ENCODE measurements at places on chromosomes 4 and X.

DNA sequence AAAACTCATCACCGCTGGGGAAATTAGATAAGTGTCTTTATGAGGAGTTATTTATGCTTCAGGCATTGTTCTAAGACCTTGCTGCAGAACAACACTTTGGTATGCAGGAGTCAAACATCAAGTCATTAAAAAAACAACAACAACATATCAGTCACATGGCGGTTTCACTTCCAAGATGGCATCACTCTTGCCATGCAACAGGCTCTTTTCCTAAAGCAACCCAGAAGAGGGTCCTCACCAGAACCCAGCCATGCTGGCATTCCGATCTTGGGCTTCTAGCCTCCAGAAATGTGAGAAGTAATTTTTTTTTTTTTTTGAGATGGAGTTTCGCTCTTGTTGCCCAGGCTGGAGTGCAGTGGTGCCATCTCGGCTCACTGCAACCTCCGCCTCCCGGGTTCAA, 8.7 kb upstream of the RBMX start:
- no peak for DNase-seq

DNA sequence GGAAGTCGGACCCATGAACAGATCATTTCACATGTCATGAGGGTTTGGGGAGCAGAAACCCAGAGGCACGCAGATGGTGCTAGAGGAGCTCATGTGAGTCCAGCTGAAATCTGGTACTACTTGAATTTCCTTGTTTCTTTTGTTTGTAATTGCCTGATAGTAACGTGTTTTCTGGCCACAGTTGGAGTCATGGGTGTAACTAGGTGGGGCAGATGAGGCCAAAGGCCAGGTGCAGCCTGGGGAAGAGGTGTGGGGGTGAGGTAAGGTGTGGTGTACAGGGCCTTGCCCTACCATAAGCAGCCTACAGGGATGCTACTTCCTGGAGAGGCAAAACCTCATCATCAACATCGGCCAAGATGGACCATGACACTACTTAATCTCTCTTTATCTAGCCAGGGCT, 271.4 kb downstream of the PTTG2 start:
- DNase-seq, result no peak

DNA sequence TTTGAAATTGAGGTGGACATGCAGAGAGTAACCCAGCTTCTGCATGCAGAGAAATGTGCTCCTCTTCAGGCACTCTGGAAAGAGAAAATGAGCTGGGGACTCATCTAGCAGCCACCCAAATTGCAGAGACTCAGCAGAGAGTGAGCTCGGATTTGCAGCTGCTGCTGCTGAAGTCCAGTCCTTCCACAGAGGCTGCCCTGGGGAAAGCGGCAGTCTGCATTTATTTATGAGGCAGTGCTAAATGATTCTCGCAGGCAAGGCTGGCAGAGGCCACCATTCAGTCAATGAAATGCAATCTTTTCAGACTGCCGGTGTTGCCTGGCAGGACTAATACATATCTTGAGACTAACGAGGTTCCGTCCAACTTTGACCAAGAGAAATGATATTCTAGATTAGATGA, 404.8 kb downstream of the NLGN4X start:
- DNase-seq, result peak; percentile 1

- DNase-seq, result peak; percentile 21
Observed at GRCh38 chrX:78513971-78514738, 145.0 kb downstream of the RTL3 start.

GRCh38 chrX:120293015-120293414, 18.2 kb downstream of the TMEM255A start:
- DNase-seq, result no peak

- DNase-seq, result peak; percentile 72
Observed at GRCh38 chrX:76454456-76454927, 27.0 kb downstream of the MAGEE1 start.

DNA sequence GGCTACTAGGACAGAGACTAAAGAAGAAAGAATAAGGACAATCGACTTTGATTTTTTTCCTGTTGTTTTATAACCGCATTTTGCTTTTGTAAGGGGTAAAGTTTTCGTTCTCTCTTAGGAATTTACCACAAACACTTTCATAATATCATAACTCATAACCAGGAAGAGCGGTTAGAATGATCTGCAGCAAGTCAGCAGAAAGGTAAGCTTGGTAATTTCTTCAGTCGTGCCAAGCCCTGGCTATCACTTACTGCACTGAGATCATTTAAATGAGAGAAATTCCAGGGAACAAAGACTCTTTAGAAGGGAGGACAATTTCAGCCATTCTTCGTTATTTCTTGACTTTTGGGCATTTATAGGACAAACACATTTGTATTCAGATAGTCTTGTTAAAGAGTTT, 258.1 kb downstream of the UNC5C start:
- DNase-seq, result no peak

- DNase-seq, result no peak
Observed at GRCh38 chrX:56318076-56318475, 85.9 kb downstream of the KLF8 start.

GRCh38 chrX:72308566-72309296, 3.0 kb upstream of the CITED1 start:
- peak; percentile 91 for DNase-seq

DNA sequence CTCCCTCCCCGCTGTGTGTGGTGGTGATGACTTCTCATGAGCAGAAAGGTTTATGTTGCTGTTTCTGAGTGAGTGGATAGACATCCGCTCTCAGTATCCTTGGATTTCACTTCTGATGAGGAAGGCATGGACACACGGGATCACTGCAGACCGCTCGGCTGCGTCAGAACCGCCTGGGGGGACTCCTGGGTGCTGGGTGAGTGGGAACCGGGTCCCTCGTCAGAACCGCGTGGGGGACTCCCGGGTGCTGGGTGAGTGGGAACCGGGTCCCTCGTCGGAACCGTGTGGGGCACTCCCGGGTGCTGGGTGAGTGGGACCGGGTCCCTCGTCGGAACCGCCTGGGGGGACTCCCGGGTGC, 9.0 kb downstream of the CTBP1 start:
- no peak for DNase-seq

GRCh38 chrX:73851014-73852009, 288.3 kb downstream of the CHIC1 start:
- no peak for DNase-seq

DNA sequence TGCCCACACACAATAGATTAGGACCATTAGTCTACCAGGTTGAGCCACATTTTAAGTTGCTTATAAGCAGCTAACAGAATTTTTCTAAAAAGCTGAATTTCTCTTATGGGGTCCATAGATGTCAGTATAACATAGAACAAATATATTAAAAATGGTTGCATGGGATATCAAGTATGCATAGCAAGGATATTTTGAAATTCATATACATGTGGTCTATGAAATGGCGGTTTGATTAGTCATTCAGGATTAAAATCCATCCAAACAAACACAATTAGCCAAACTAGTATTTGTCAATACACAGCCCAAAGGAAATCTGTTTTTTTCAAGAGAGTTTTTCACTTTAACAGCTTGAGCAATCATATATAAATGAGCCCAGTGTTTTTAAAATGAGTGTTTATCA, 33.5 kb upstream of the AMOT start:
- no peak for DNase-seq

DNA sequence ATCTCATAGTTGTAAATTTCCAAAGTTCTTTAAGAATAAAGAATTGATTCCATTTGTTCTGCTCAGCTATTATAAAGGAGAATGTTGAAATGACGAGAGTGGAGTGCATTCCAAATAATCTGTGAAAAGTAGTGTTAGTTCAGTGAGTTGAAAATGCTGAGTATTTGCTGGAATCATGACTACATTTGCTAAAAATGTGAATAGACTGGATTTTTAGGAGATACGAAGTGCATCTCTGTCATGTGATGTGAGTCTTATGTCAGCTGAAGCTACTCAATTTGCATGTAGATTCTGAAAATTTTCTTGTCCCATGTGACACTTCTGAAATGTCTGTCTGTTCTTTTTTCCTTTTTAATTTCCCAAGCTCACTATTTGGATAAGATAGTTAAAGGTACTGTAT, 206.0 kb downstream of the DCTD start:
- DNase-seq, result no peak

- peak; percentile 64 for DNase-seq
Observed at GRCh38 chr4:4862665-4863482, 3.4 kb downstream of the MSX1 start.

GRCh38 chr4:98369322-98369721, 108.1 kb downstream of the RAP1GDS1 start:
- DNase-seq, result no peak

DNA sequence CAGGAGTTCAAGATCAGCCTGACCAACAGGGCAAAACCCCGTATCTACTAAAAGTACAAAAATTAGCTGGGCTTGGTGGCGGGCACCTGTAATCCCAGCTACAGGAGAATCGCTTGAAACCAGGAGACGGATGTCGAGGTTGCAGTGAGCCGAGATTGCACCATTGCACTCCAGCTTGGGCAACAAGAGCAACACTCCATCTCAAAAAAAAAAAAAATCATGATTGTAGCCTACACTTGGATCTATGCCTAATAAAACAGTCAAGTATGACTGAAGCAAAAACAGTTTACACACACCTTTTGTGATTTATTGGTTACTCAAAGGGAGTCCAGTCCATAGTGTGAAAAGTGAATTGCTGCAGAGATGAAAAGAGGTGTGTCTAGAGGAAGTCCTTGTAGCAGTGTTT, 34.7 kb upstream of the TASL start:
- no peak for DNase-seq

- DNase-seq, result no peak
Observed at GRCh38 chr4:159284113-159284512, 181.2 kb downstream of the RAPGEF2 start.

DNA sequence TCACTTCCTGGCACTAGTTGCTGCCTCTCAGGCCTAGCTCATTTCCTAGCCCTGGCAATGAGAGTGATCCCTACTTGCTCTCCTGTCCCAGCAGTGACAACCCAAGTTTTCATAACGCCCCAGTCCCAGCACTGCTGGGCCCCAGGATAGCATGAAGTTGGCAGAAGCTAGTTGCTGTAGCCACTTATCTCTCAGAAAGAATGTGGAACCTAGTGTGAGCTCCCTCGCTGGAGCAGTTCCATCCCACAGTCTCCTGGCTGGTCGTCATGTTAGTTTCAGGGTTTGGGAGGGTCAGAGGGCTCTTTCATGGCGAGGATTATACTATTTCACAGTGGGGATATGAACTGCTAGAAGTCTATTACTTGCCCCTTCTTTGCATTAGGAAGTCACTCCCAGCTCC, 5.1 kb downstream of the PF4 start:
- no peak for DNase-seq

DNA sequence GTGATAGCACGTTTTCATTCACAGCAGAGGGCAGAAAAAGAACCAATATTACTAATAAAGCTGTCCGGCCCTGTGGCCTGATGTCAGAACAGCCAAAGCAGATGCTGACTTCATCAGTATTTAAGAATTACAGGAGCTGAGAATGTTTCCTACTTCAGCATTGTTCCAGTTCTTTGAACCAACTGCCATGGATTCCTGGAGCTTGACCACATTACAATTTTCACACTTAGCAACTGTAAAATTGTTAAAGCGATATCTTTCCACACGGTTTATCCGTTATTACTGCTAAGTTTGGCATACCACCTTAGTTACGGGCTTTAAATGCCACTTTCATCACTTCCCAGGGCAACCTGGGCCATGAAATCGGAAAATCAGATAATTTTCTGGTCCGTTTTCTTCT, 118.2 kb downstream of the EPHA5 start:
- no peak for DNase-seq

- peak; percentile 68 for DNase-seq
Observed at GRCh38 chr4:70601422-70602039, 9.5 kb downstream of the AMBN start.

- DNase-seq, result no peak
Observed at GRCh38 chr4:1053080-1053661, 41.7 kb downstream of the FGFRL1 start.

DNA sequence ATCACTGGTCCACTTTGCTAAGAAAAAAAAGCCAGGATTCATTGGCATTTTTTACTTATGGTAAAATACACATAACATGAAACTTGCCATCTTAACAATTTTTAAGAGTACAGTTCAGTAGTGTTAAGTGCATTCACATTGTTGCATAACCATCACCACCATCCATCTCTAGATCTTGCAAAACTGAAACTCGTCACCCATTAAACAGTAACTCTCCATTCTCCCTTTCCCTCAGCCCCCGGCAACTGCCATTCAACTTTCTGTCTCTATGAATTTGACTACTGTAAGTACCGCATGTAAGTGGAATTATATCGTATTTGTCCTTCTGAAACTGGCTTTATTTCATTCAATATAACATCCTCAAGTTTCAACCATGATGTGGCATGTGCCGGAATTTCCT, 56.3 kb upstream of the LNX1 start:
- DNase-seq, result no peak

DNA sequence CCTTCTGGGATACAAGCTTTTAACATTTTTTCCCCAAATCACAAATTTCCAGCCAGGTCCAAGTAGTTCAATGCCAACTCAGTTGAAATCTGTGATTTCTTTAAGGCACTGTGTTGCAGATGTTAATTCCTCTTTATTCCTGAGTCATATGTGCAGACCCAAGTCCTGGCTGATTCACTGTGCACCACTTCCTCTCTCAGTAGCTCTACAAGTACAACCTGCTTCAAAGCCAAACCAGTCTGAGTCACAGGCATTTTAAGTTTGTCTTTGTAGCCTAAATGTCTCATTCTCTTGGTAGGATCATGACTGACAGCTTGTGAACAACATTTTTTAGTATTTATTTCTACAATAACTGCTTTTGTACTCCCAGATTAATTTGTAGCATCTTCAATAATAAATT, 165.6 kb upstream of the S100G start:
- no peak for DNase-seq

GRCh38 chr4:57154191-57154590, 44.0 kb upstream of the IGFBP7 start:
- DNase-seq, result peak; percentile 72

GRCh38 chr4:71138007-71138615, 144.7 kb downstream of the DCK start:
- DNase-seq, result no peak

DNA sequence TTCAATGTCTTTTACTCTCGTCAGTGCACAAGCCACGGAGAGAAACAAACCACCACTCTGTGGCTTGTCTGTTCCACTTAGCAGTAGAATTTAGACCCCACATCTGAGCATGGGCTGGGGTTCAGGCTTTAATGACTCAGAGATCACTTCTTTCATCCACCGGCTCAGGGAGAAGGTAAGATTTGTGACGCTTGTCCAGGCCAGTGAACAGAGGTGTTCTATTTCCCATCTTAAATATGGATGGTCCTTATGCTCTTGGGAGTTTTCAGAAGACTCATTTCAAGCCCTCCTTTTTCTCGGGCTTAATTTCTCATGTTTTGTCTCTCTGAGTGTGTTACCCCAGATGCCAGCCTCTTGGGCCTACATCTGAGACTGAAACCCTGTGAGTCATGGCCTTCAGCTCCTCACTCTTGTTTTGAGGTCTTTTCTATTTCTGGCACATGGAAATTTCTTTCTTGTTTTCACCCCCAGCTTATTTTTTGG, 127.4 kb upstream of the SFRP2 start:
- DNase-seq, result no peak

DNA sequence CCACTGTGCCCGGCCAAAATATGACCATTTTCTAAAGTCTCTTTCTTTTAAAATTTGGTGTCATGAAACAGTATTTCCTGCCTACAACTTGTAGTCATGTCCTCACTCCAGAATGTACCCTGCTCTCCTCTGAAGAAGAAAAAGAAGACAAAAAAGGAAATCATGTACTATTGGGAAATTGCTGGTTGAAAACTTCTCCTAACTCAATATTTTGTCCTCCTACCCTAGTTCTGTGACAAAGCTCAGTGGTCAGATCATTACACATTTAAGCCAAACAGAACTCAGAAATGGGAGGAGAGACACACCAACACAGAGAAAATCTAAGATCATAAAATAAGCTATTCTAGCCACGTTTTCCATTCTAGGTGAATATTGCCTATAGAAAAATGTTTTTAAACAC, 127.7 kb downstream of the IRF2 start:
- DNase-seq, result no peak

- no peak for DNase-seq
Observed at GRCh38 chr4:5300283-5300682, 249.0 kb downstream of the STK32B start.

All from ELF-1 (cell line).